ENCODE measurements at places on chromosomes 1 and 21.
A peak's percentile ranks its signal among the peaks of the same experiment; 100 is the strongest.

- no peak for DNase-seq
Observed at GRCh38 chr1:18716112-18716784, 85.6 kb downstream of the PAX7 start.

DNA sequence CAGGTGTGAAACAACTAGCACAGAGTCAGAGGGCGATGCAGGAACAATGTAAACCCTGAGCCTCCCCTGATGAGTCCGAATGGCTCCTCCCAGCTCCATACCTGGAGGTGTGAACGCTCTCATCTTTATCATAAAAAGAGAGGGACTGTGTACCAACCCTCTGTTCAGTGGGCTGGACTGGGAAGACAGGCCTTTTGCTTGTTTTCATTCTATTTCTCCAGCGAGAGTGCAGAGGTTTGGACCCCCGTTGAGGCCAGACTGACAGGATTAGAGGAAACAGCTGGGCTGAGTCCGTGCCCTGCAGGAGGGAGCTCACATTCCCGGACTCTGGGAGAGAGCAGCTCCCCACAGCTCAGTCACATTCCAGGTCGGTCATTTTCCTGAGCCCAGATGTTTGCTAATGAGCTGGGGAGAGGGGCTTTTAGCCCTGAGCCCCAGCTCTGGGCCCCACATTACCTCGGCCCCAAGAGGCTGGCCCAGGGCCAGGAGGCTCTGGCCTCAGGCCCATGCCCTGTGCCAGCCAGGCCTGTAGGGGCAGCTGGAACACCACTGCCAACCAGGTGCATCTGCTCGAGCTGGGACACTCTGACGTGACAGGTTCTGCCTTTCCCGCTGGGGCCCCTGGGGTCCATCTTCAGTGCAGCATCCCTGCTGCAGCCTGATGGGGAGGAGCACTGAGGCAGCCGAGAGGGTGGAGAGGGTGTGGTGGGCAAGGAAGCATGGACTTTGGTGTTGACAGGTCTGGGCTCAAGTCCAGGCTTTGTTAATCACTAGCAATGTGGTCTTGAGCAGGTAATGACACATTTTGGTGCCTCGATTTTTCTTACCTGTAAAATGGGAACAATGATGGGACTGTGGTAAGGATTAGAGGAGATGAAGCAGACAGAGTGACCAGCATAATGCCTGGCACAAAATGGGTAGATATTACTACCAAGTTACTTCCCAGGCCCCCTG, 3.5 kb upstream of the NBL1 start:
- peak; percentile 95 for DNase-seq

- no peak for DNase-seq
Observed at GRCh38 chr1:159067699-159068621, 8.6 kb downstream of the AIM2 start.

- DNase-seq = peak; percentile 62
Observed at GRCh38 chr1:52142220-52143183, 613 bp downstream of the ZFYVE9 start.

- no peak for DNase-seq
Observed at GRCh38 chr1:7769673-7770412, 1.3 kb upstream of the VAMP3 start.

DNA sequence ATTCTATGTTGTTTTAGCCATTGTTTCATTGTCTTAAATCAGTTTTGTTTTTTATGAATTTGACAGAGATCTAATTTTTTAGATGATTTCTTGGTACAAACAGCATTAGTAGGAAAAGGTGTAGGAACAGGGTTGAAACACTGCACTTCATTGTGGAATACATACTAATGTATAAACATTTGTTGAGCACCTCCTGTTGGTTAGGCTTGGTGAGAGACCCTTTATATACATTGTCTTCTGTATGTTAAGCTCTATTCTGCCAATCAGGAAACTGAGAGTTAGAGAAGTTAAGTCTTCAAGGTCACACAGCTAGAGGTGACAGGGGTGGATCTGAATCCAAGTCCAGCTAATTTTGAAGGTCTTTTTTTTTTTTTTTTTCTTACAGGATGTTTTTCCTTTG, 192.7 kb downstream of the VPS13D start:
- DNase-seq = no peak

DNA sequence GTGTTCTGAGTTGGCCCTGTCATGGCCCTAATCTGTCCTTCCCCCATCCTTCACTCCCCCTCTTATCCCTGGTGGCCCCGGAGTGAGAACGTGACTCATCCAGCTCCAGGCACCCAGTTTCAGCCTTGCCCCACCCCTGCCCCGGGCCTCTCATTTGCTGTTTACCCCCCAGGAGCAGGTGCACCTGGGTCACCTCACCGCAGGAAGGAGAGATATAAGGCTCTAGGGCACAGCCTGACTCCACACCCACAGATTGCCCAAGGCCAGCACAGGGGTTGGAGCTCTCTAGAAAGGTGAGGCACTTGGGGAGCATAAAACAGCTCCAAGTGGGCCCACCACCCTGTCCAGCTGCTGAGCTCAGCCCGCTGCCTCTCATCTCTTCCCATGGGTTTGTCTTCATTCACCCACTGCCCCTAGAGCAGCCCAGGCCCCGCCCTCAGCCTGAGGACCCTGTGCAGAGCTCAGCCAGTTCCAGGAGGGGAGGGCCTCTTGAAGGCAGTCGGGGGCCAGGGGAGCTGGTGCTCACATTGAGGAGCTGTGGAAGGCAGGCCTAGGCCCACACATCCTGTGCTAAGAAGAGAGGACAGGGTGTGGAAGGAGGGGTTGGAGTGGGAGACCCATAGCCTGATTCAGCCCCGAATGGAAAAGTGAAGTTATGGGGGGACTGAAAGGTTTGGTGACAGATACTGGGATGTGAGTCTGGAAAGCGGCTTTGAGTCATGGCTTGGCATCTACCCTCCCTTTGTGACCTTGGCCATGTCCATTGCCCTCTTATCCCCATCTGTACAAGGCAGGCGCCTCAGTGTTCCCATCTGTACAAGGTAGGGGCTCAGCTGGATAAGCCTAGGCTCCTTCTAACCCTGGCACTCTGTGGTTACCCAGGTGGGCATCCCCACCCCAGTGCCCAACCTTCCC, 16.1 kb upstream of the GPR37L1 start:
- no peak for DNase-seq

DNA sequence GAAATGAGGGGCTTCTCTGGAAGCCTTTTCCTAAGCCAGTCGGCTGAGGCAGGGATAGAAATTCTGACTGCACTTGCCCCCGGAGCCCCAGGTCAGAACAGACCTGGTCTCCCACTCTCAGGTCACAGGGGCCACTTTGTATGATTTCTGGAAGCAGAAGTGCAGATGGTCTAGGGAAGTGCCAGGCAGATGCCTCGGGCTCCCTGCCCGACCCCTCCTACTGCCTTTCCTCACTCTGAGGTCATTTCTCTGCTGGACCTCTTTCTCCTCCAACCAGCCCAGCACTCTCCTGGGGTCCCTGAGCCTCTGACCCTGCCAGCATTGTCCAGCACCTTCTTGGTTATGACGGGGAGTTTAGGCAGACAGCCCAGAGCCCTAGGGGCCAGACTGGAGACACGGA, 8.7 kb downstream of the RUNX3 start:
- DNase-seq = no peak

DNA sequence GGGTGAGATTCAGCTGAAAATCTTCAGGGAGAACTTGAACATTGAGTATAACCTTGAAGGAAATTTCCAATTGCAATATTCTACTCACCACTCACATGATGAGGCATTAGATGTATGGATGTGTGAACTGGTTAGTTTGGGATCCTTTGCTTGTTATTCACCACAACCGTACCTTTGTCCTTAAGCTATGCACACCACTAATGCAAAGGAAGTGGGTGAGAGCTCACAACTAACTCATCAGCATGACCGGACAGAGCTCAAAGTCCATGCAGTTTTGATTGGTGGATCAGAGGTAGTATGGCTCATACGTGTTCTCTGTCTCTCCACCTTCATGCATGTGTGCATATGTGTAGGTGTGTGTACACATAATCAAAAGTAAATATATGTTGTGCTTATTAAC, 43.5 kb upstream of the MROH9 start:
- no peak for DNase-seq

DNA sequence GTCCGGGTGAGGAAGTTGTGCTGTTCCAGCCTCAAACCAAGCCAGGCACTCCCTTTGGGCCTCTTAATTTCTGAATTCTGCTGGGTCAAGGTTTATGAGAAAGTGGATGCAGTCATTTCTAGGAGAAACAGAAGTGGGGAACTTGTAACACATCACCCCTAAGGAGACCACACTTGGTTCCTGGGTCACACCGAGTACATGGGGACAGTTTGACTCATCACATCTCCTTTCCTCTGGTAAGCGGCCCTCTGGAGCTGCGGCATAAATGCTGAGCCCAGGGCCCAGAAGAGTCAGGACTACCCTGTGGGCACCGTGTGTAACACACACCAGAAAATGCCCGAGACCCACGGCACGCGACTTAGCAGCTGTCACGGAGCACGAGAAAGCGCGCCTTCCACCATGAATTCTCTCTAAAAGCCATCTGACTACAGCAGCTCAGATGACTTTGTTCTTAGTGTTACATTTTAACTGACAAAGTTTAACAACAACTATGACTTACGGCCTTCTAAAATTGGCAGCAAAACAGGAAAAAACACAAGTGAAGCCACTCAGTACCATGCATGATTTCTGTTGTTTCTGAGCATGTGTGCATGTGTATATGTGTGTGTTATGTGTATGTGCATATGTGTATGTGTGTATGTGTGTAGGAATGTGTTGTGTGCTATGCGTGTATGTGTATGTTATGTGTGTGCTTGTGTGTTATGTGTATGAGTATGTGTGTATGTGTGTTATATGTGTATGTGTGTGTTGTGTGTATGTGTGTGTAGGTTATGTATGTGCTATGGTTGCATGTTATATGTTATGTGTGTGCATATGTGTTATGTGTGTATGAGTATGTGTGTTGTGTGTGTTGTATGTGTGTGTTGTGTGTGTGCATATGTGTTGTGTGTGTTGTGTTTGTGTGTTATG, 50.8 kb downstream of the TOMM20 start:
- DNase-seq = no peak

GRCh38 chr1:150149271-150150132, at the start of gene PLEKHO1:
Gene PLEKHO1 (plus strand): TSS chr1:150149916. CDS start chr1:150150258, 342 bp downstream.
- peak; percentile 85 for DNase-seq

DNA sequence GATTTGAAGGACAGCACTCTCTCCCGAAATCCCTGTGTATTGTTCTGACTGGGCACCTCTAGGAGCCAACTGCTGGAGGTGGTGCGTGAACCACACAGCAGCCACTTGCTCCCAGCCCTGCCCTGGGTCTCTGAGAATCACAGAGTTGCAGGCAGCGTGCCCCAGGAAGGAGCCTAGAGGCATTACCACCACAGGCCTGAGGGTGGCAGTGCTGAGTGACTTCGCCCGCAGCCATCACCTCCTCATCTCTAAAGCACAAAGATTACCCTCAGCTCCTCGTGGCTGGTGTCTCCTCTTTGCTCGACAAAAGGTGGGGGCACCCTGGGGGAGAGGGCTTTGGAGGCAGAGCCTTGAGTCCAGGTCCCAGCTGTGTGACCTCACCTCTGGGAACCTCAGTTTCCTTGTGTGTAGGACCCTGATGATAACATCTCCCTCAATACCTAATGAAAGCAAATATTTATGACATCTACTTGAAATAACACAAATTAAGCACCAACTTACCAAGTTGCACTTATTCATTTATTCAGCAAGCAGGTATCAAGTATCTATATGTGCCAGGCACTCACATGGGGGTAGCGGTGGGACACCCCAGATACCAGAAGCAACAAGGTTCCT, 86.3 kb downstream of the VWA5B1 start:
- peak; percentile 54 for DNase-seq

- DNase-seq = no peak
Observed at GRCh38 chr1:62355095-62355494, 35.9 kb upstream of the KANK4 start.

DNA sequence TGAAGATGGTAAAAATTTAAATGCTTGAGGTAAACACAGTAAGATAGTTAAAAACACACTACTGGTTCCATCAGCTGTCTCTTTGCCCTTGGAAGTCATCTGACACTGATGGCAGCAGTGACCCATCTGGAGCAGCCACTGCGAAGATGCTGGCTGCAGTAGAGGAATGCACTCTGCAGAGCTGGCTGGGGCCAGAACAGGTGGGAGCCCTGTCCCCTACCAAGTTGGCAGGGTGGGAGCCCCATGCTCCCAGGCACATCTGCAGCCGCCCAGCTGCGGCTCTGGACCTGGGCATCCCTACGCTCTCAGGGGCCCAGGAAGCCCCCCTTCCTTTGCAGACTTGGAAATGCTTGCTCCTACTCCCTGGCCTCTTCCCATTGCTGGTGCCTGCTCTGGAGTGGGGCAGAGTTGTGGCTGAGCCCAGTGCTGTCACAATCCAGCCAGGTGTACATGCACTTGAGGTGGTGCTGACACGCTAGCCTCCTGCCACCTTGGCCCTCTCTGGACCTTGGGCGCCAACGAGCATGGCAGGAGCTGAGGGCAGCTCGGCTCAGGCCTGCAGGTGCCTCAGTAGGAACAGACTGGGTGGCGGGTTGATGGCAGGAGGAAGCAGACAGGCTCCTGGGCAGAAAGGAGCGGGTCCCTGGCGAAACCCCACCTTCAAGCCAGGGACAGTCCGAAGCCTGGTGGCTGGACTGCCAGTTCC, 227.0 kb downstream of the FGGY start:
- no peak for DNase-seq

DNA sequence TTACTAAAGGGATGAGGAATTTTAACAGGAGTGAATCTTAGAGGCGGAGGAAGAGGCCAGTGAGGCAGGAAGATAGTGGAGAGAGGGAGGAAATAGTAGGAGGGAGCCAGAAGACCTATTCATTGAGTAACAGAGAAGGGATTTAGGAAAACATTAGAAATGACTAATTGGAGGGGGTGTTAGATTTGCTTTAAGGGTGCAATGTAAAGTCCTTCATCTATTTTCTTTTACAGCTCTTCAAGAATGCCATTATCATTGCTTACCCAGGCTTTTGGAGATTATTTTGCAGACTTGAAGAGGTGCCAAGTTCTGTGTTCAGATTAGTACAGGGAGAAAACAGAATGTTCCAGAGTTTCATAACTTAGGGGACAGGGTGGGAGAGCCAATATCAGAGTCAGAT, 33.8 kb downstream of the OR10J1 start:
- DNase-seq = peak; percentile 35

DNA sequence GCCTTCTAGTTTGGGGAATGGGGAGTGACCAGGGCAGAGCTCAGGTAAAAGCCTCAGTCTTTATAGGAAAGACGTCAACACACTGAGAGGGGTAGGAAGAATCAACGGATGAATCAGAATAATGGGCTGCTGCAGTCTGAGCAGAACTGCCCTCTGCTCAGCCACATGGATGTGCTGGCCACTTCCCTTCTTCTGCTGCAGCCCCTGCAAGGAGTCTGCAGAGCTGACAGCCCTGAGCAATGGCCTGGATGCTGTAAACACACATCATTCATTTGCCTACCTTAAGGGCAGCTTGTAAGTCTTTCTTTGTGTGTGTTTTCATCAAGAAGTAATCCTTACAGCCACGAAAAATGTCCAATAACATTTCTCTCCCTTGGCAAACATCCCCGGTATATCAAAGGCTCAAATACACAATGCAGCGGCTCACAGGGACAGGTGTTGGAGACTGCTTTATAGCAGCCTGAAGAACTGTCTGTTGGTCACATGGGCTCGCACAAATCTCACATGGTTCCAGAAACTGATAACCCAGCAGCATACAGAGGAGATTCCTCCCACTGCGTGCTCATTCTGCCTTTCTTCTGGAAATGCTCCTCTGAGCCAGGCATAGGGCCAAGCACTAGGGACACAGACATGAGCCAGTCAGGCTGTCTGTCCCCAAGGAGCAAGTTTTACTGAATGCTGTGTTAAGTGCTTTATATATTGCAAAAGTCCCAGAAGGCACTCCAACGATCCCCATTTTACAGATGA, 110.1 kb downstream of the HMGB4 start:
- no peak for DNase-seq

Measured in choroid plexus epithelial cell (primary cell).